ENCODE measurements at places on chromosomes 4 and X.

GRCh38 chrX:51917604-51918003 lies 24.2 kb downstream of the MAGED1 start:
- DNase-seq: no peak

- no peak for DNase-seq
These were observed 51.7 kb downstream of the TBCK start for GRCh38 chr4:106264331-106264728.

GRCh38 chrX:118507766-118508165 lies 12.2 kb downstream of the DOCK11 start:
- no peak for DNase-seq

- DNase-seq: no peak
These were observed 139.3 kb downstream of the CPE start for GRCh38 chr4:165518024-165518616.

- DNase-seq: no peak
These were observed 94.7 kb downstream of the LINC00632 start for GRCh38 chrX:140804292-140804691.
